Stimulated activated CD4-positive, alpha-beta T cell treated with anti-CD3 and anti-CD28 coated beads, Interleukin-15, amount 100 ng/mL, for 24 hours (primary cell): ENCODE measurements at places on chromosomes 12 and 14.

DNA sequence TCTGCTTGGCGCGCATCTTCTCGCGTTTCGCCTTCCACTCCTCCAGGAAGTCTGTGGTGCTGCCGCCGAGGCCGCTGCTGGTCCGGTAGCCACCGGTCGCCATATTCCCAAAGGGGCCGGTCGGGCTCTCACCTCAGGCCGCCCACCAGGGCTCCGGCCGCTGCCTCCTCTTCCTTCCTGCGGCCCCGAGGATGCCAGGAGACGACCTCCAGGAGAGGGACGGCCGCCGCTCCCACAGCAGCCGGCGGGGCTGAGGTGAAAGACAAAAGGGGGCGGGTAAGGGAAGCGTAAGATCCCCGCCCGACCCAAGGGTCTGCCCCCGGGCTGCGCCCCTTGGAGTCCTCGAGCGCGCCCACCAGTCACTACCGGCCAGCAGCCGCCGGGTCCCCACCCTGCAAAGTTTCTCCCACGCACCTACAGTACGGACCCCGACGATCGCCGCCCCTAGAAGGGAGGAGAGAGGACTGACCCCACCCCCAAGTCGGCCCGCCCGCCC lies 574 bp downstream of the PAWR start:
- no peak for DNase-seq

DNA sequence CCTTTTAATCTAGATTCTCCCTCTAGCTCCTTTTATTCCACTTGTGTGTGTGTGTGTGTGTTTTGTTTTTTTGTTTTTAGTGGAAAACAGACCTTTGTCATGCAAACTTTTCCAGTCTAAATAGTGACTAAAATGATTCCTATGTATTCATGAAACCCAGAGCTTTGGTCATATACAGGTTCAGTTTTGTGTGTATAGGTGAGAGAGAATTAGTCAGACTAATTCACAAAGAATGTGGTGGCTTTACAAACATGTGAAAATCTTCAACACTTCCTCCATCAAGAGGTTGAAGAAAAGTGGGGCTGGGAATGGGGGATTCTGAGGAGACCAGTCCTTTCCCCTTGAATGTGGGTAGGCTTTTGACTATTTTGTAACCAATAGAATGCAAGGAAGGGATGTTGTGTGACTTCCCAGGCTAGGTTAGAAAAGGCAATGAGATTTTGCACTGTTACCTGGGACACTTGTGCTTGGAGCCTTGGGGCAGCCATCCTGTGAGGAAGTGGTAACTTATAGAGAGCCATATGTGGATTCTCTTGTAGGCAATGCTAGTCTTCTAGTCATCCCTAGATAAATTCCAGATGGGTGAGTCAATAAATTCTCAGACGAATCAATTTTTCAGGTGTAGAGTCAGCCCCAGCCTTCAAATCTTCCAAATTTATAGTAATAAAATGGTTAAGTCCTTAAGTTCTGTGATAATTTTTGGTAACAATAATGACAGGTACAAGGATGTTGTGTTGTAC lies 236.1 kb downstream of the CEP128 start:
- DNase-seq, result no peak

DNA sequence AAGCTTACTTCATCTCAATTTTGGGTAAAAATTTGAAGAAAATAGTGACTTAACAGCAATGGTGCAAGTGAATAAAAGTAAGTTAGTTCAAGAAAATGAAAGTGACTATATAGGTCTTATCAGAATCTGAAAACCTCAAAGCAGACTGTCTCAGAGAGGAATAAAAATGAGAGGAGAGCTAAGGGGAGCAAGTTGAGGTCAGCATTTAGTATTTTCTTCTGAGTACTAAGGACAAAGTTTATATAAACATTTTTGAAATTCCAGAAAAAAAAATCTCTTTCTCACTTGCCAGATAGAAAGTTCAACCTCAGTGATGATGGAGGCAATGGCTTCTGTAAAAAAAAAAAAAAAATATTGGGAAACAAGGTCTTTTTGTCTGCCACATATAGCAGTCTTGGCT lies 414.1 kb downstream of the NPAS3 start:
- no peak for DNase-seq

- no peak for DNase-seq
Observed at GRCh38 chr12:71011261-71011660, 90.7 kb upstream of the PTPRR start.

- DNase-seq, result no peak
Observed at GRCh38 chr14:93212432-93212831, 5.4 kb downstream of the UBR7 start.
